ENCODE measurements at places on chromosomes 13 and 19.

- DNase-seq = no peak
Observed at GRCh38 chr13:79803296-79803695, 322.3 kb downstream of the NDFIP2 start.

- DNase-seq = no peak
Observed at GRCh38 chr19:50854636-50855410, at the start of gene KLK3. TSS of gene KLK3 (plus strand) at chr19:50854915. CDS start at chr19:50854956, 41 bp downstream.

GRCh38 chr13:80100636-80101035 lies 240.3 kb downstream of the SPRY2 start:
- DNase-seq = no peak

GRCh38 chr13:110419381-110419791 lies 112.3 kb downstream of the COL4A2 start:
- no peak for DNase-seq

DNA sequence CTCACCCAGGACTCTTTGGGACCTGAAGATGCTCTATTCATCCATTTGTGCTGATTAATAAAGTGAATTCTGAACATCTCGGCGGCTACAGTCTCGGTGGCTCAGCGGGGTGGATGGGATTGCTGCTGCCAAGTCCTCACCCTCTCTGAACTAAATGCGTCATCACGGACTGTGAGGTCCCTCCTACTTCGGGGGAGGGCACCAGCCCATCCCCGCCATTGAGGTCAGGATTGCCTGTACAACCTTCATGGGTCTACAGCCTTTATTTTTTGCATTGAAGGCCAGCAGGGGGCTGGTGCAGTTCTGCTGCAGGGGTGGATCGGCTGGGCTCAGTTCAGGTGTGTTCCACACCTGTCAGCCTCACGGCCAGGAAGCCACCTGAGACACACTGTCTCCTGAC lies 181.8 kb downstream of the COL4A1 start:
- no peak for DNase-seq

GRCh38 chr19:572743-573518 lies 535 bp downstream of the BSG start:
- DNase-seq = peak; percentile 34

- DNase-seq = peak; percentile 74
Observed at GRCh38 chr13:44399074-44399473, 25.4 kb downstream of the SERP2 start.

DNA sequence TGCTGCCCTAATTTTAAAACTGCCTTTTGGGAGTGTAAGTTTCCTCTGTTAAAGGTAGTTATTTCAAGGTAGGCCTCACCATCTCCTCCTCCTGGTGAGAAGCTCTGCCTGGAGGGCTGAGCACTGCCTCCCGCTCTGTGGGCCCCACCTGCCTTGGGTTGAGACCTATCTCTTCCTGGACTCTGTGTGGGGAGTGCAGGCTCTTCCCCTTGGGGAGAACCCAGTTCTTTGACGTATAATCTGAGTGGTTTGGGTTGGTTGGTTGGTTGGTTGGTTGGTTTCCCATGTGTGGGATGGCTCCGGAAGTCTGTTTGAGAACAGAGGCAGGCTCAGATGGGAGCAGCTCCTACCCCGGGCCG lies 39.1 kb downstream of the ACTN4 start:
- DNase-seq = no peak

DNA sequence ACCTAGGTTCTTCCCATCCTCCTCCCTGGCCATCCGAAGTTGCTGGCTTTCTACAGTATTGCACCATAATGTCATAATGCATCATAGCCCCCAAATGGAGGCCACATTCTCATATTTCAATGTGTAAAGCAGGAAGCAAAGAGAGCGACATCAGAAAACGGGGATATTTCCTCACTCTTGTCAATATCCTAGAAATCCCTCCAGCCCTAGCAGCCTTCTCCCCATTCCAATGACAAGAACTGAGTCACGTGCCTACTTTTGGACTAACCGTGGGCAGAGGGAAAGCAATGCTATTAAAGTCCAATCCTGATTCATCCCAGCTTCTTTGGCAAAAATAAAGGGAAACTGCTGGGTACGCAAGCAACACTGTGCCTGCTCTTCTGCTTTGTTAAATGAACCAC lies 4.3 kb upstream of the RAP2A start:
- DNase-seq = no peak

DNA sequence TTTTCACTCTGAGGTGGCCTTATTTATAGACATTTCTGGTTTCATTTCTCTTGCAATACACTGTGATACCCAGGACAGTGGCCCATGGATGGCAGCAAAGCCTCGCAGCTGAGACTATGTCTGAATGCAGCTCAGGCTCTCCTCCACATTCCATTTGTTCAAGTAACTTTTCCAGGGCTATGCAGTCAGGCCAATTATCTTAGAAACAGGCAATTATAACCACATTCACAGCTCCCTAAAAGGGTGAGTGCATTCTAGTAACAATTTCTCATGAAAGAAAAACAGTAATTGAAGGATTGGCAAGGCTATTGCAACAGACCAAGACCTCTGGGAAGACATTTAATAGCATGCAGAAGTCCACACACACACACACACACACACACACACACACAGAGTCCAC lies 264.0 kb downstream of the TBC1D4 start:
- DNase-seq = no peak

DNA sequence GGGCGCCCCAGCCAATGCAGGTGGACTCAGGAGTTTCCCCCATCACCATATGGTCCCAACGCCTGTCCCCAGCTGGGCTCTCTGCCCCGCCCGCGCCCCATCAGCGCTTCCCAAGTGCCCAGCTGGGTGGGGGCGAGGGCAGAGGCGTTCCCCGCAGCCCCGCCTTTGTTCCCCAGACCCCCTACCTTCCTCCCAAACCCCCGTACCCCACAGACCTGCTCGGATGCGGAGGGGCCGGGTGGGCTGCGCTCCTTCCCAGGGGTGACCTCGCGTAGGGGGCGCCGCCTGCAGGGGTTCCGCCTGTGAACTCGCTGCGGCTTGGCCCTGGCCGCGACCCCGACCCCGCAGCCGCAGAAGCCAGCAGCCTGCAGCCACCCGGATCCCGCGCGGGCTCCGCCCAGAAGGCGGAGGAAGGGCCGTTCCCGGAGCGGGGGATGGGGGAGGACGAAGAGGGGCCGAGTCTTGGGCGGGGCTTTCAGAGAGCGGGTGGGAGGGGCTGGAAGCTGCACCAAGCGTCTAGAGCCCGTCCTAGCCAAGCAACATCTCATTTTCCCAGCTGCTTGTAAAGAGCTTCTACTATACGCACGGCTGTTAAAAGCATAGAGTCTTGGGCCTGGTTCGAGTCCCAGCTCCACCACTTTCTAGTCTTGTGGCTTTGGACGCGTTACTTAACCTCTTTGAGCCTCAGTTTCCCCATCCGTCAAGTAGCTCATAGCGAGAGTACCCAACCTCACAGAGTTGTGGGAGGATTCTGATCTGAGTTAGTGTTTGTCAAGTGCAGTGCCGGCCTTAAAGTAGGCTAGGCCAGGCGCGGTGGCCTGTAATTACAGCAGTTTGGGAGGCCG lies at the start of gene RAB3D:
Gene RAB3D, minus strand, starts transcription at position 404 of the 845 bp plus-strand sequence. CDS start 2,258 bp downstream, outside the sequence.
- peak; percentile 95 for DNase-seq

- no peak for DNase-seq
Observed at GRCh38 chr13:98222816-98223215, 45.7 kb upstream of the RNF113B start.

DNA sequence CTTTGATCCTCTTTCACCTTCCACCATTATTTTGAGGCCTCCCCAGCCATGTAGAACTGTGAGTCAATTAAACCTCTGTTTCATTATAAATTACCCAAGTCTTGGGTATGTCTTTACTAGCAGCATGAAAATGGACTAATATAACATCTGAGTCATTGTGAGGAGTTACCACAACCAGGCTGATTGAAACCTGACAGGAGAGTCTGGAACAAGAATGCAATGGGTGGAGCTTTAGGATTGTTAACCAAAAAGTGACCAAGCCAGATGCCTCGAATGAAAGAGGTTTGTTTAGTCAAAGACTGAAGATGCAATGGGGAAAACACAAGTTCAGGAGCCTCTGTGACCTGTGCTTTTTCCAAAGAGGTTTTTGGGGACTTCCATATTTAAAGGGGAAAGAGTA lies 659.0 kb downstream of the SLITRK6 start:
- DNase-seq = no peak

- DNase-seq = no peak
Observed at GRCh38 chr13:102212729-102213128, 189.1 kb downstream of the FGF14 start.

DNA sequence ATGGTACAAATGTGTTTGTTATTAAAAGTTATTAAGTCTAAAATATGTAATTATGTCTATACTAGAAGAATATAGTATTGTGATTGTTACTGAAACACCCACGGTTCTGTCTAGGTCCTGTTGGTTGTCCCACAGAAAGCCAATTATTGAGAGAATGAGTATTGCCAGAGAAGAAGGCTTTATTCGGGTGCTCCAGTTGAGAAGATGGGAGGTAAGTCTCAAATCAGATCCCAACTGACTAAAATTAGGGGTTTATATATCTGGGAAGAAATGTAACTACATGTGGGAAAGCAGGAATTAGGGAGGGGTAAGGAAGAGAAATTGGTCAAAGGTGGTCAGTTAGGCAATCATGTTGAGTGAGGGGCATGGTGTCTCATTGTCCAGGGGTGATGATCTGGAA lies 798.4 kb downstream of the PCDH17 start:
- DNase-seq = no peak

GRCh38 chr19:13241231-13242104 lies 91.3 kb downstream of the IER2 start:
- no peak for DNase-seq

GRCh38 chr13:111280681-111281585 lies 39.5 kb upstream of the TEX29 start:
- DNase-seq = no peak

- no peak for DNase-seq
Observed at GRCh38 chr13:20960663-20961309, 58.2 kb upstream of the XPO4 start.

GRCh38 chr19:40392894-40393517 lies 3.0 kb upstream of the HIPK4 start:
- no peak for DNase-seq

DNA sequence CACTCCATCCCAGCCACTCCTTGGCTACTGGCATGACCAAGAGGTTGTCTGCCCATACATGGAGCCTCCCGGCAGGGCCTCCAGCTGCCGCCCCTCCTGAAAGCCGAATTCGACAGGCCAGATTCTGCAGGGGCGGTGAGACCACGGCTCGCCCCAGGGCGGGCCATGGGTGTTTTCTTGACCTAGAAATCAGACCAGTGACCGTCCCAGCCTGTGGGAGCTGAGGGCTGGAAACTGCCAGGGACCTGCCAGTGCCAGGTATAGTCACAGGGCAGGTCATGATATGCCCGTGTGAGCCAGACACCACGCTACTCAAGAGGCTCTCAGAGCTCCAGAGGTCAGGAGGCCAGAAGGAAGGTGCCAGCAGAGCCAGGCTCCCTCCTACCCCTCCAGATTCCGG lies 16.8 kb downstream of the DAPK3 start:
- no peak for DNase-seq

DNA sequence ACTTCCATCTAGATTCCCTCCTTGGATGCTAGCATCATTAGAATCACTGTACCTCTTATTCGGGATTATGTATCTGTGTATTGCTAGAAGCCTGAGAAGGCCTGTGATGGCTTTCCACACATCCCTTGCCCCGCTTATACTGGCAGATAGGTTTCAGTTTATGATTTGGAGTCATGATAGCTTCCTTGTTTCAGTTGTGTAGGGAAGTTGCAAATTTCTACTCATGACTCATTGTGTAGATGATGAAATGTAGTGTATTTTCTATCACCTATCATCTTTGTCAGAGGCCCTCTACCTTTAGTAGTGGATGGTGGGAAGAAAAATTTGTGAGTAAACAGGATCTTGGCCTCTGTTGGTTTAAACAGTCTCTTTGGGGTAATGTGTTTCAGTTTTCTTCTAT lies 165.2 kb downstream of the GGACT start:
- no peak for DNase-seq

- DNase-seq = no peak
Observed at GRCh38 chr13:96551546-96551945, 442.7 kb downstream of the OXGR1 start.

- no peak for DNase-seq
Observed at GRCh38 chr13:96431044-96431581, 341.2 kb downstream of the HS6ST3 start.

GRCh38 chr13:93775507-93776108 lies 549.0 kb downstream of the GPC6 start:
- no peak for DNase-seq

- DNase-seq = no peak
Observed at GRCh38 chr13:53206455-53206854, 177.8 kb downstream of the OLFM4 start.

DNA sequence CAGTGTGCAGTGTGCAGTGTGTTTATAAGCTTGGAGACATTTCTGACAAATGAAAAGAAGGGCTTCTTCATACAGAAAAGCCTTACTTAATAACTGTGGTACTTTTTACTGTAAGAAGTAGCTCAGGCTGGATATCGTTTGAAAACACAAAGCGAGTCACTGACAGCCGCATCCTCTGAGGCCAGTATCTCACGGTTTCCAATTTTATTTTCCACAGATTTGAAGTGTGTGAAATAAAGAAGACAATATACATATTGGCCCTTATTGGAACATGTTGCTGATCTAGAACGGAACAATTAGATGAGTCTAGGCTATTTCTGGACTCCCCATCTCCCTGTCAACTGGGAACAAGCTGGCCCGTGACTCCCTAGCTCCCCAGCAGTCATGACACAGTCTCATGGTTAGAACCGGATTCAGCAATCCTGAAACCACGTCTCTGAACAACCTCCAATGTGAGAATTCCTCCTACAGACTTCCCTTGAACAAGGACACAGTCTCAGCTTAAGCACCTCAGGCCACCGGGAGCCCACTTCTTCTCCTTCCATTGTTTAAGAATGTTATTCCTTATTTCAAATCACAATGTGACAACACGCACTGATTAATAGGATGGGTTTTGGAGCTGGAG lies 484.5 kb downstream of the COG6 start:
- no peak for DNase-seq

GRCh38 chr19:40667602-40668001 lies 22.8 kb downstream of the NUMBL start:
- no peak for DNase-seq

- DNase-seq = no peak
Observed at GRCh38 chr19:33956941-33957340, 160.3 kb downstream of the KCTD15 start.

GRCh38 chr13:79806821-79807220 lies 325.9 kb downstream of the NDFIP2 start:
- no peak for DNase-seq

GRCh38 chr19:13100031-13100588 lies 2.5 kb downstream of the LYL1 start:
- DNase-seq = no peak

GRCh38 chr19:28322945-28323344 lies 890.0 kb downstream of the UQCRFS1 start:
- DNase-seq = no peak
